Muscle of leg (tissue), 16 donors: ENCODE measurements at places on chromosomes 4 and X.

- no peak overlapping the region for H3K27ac ChIP-seq
- no peak for DNase-seq
- no peak overlapping the region for H3K4me3 ChIP-seq
- peaks cover 15% of the 10 kb centered on the region for H3K4me1 ChIP-seq
- no peaks in the 10 kb centered on the region for H3K36me3 ChIP-seq
- peaks cover 29% of the 10 kb centered on the region for H3K27me3 ChIP-seq
Measured at GRCh38 chr4:7353046-7353790, 81.5 kb downstream of the PSAPL1 start.

DNA sequence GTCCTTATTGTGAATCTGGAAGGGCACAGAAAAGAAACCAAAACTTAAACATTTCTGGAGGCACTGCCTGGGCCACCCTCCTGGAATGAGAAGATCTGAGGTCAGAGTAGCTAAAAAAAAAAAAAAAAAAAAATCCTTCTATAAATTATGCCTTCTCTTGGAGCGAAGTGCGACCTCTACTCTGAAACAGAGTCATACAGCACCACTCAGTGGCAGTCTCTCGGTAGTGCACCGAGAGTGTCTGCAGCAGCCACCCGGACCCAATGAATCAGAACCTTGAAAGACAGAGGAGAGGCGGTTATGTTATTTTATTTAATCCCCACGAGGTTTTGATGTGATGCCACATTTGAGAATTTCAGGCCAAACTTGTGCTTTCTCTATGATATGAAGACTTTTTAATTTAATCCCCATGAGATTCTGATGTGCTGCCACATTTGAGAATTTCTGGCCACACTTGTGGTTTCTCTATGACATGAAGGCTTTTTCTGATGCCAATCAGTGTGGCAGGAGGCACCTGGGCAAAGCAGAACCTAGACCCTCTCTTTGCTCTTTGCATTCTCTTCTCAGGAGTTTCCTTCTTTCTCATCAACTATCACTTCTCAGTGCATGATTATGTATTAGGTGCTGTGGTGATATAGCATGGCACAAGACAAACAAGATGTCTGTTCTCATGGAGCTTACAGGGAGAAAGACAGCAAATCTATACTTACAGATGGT, 5.6 kb upstream of the CT47C1 start:
- DNase-seq, result peak; percentile 58
- H3K27me3 ChIP-seq, result peaks cover 4% of the 10 kb centered on the region
- no peaks in the 10 kb centered on the region for H3K36me3 ChIP-seq
- H3K4me3 ChIP-seq, result no peak overlapping the region
- H3K4me1 ChIP-seq, result peaks cover 10% of the 10 kb centered on the region
- H3K27ac ChIP-seq, result no peak overlapping the region

GRCh38 chrX:98338544-98338943, 1454.8 kb downstream of the RPA4 start:
- no peaks in the 10 kb centered on the region for H3K4me1 ChIP-seq
- no peaks in the 10 kb centered on the region for H3K27me3 ChIP-seq
- H3K4me3 ChIP-seq, result no peak overlapping the region

GRCh38 chr4:94457692-94458106, 6.0 kb downstream of the PDLIM5 start:
- no peak overlapping the region for H3K4me3 ChIP-seq
- peaks cover 5% of the 10 kb centered on the region for H3K4me1 ChIP-seq
- DNase-seq, result peak; percentile 52
- no peaks in the 10 kb centered on the region for H3K36me3 ChIP-seq
- H3K27ac ChIP-seq, result peak overlapping the region; percentile 39
- H3K27me3 ChIP-seq, result no peaks in the 10 kb centered on the region

DNA sequence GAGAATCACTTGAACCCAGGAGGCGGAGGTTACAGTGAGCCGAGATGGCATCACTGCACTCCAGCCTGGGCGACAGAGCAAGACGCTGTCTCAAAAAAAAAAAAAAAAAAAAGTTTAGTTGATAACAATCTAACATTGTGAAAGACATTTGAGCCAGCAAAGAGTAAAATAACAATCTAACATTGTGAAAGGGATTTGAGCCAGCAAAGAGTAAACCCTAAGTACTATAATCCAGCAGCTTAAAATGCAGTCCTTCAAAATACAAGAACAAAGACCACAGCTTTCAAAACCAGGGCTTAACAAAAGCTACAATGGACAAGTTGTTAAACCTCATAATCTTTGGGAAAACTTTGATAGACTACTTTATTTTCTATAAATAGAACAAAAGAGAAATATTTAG, 16.9 kb downstream of the MFAP3L start:
- no peaks in the 10 kb centered on the region for H3K36me3 ChIP-seq
- no peak overlapping the region for H3K27ac ChIP-seq

- peak overlapping the region; percentile 48 for H3K4me3 ChIP-seq
- no peaks in the 10 kb centered on the region for H3K4me1 ChIP-seq
- no peaks in the 10 kb centered on the region for H3K36me3 ChIP-seq
- DNase-seq, result peak; percentile 59
- peaks cover 7% of the 10 kb centered on the region for H3K27me3 ChIP-seq
Measured at GRCh38 chrX:132488180-132488705, 595 bp downstream of the MBNL3 start.

DNA sequence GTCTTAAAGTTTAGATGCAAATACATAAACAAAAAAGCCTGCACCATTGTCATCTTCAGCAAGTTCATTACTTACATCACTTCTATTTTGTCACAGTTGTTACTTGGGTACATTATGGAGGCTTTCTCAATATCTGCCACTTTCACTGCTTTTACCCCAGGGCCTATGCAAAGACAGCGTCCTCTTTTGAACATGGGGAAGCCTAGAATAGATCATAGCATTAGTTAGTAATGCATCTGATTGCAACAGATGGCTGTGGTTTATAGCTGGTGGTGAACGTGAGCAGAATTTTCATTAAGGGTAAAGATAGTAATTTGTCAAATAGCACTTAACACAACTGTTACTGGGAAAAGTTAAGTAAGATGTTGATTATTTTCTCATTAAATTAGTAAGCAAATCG, 729 bp downstream of the CXCL11 start:
- H3K27ac ChIP-seq, result no peak overlapping the region
- no peaks in the 10 kb centered on the region for H3K36me3 ChIP-seq
- H3K27me3 ChIP-seq, result no peaks in the 10 kb centered on the region
- H3K4me3 ChIP-seq, result no peak overlapping the region

GRCh38 chr4:40782876-40783275, 33.1 kb downstream of the NSUN7 start:
- no peak for DNase-seq
- H3K4me1 ChIP-seq, result no peaks in the 10 kb centered on the region
- H3K36me3 ChIP-seq, result no peaks in the 10 kb centered on the region
- H3K4me3 ChIP-seq, result no peak overlapping the region

GRCh38 chr4:36348403-36348938, 67.1 kb downstream of the DTHD1 start:
- no peak overlapping the region for H3K27ac ChIP-seq
- DNase-seq, result no peak
- no peaks in the 10 kb centered on the region for H3K36me3 ChIP-seq

DNA sequence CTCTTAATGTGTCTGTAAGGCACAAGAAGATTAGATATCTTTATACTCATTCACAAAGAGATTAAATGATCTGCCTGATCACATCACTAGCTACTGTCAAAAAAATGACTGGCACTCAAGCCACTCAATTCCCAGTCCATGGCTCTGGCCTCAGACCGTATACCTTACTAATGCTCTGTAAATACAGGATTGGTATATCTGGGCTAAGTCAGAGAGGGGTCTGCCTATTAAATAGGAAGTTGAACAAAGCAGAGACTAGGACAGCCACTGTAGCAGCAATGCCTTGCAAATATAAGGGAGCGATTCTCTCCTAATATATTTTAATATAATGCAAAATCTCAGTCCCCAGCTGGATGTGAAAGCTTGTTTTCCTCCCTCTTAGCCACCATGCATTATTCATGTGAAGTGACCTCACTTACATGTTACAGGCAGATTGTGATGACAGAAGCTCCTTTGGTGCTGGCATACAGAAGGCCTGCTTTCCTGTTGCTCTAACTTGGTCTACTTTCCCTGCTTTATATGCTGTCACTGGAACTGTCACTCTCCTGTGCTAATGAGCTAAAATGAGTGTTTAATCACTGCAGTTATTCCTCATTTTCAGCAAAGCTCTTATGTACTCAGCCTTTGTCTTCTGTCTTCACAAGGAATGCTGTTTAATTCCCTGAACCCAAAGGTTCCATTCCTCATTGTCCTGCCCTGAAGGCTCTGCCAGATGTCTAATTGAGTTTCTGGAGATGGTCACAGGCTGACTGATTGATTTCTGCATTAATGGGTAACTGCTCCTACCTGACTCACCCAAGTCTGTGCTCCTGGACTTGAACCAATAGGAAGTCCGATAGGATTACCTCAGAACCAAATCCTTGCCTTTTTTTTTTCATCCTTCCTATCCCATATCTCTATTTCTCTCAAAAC, 578.2 kb downstream of the KLHL13 start:
- no peaks in the 10 kb centered on the region for H3K4me1 ChIP-seq
- H3K27ac ChIP-seq, result no peak overlapping the region
- DNase-seq, result peak; percentile 4
- H3K36me3 ChIP-seq, result no peaks in the 10 kb centered on the region
- no peak overlapping the region for H3K4me3 ChIP-seq

GRCh38 chr4:40675166-40675565, 45.5 kb upstream of the RBM47 start:
- H3K27ac ChIP-seq, result no peak overlapping the region
- no peaks in the 10 kb centered on the region for H3K4me1 ChIP-seq
- no peaks in the 10 kb centered on the region for H3K36me3 ChIP-seq
- DNase-seq, result no peak
- no peaks in the 10 kb centered on the region for H3K27me3 ChIP-seq

GRCh38 chr4:10102474-10103332, 13.9 kb downstream of the WDR1 start:
- peaks cover 78% of the 10 kb centered on the region for H3K4me1 ChIP-seq
- peaks cover 61% of the 10 kb centered on the region for H3K36me3 ChIP-seq
- H3K27ac ChIP-seq, result peak overlapping the region; percentile 69
- H3K27me3 ChIP-seq, result no peaks in the 10 kb centered on the region
- DNase-seq, result no peak

DNA sequence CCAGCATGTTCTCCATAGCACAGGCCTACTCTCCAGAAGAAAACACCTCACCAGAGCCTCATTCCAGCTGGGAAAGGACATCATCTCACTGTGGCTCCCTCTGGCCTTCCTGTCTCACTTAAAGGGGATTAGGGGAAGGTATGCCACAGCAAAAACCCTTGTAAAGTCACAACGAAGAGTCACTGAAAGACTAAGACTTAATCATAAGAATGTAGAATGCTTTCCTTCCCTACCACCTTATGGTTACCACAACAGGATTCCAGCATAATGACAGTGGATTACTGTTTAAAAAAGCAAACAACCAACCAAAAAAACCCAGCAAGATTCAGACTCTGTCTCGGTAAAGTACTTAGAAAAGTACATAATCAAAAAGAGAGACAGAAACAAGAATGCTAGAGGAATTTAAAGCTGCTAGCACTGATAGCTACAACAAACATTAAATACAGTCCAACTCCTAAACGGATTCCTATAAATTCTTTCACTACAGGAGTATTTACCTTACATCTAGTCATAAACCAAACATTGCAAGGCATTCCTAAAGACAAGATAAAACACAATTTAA, 75.1 kb downstream of the BANK1 start:
- H3K4me1 ChIP-seq, result no peaks in the 10 kb centered on the region
- H3K27me3 ChIP-seq, result no peaks in the 10 kb centered on the region
- DNase-seq, result no peak
- H3K4me3 ChIP-seq, result no peak overlapping the region

DNA sequence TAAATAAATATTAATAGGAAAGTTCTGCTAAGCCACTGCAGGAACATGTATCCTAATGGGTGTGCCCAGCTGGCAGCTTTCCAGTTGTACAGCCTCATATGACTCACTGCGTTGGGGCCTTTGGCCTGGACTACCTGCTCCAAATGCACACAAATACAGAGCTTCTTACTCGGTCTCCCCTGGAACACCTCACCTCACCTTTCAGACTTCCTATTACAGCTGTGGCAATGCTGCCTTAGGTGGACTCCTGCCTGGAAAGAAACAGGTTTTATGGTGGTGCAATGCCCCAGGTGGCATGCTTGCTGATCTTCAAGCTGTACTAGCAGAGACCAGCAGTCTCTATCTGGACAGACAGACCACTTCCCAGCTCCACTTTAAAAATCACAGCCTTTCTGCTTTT, 85.7 kb upstream of the EXOC1L start:
- H3K36me3 ChIP-seq, result no peaks in the 10 kb centered on the region
- no peak overlapping the region for H3K4me3 ChIP-seq
- no peaks in the 10 kb centered on the region for H3K4me1 ChIP-seq
- H3K27ac ChIP-seq, result no peak overlapping the region
- H3K27me3 ChIP-seq, result no peaks in the 10 kb centered on the region
- DNase-seq, result peak; percentile 32

- no peak overlapping the region for H3K27ac ChIP-seq
- no peak for DNase-seq
- peaks cover 20% of the 10 kb centered on the region for H3K27me3 ChIP-seq
- H3K4me3 ChIP-seq, result no peak overlapping the region
- no peaks in the 10 kb centered on the region for H3K4me1 ChIP-seq
Measured at GRCh38 chrX:15646543-15646942, 18.1 kb downstream of the CLTRN start.

DNA sequence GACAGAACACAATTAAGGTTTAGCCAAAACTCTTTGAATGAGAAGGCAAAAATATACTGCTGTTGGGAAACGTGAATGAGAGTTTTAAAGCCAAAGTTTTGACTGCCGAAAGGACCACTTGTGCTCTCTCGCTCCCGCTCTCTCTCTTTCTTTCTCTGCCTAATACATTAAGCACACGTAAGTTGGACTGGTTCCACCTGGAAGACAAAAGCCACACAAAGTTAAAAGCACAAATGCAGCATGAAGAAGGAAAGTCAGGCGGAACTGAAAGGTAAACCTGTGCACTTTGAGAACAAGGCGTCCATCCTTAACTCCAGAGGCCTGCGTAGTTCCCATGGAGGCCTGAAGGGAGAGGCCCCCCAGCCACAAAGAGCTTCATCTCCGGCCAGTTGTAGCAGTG, 1.9 kb downstream of the DCAF12L2 start:
- H3K36me3 ChIP-seq, result no peaks in the 10 kb centered on the region
- H3K4me3 ChIP-seq, result peak overlapping the region; percentile 44
- H3K27ac ChIP-seq, result peak overlapping the region; percentile 4
- DNase-seq, result peak; percentile 75
- no peaks in the 10 kb centered on the region for H3K4me1 ChIP-seq

- H3K27me3 ChIP-seq, result no peaks in the 10 kb centered on the region
- no peak overlapping the region for H3K4me3 ChIP-seq
- no peak for DNase-seq
- no peak overlapping the region for H3K27ac ChIP-seq
- H3K36me3 ChIP-seq, result no peaks in the 10 kb centered on the region
- peaks cover 26% of the 10 kb centered on the region for H3K4me1 ChIP-seq
Measured at GRCh38 chr4:2300431-2301224, 38.7 kb upstream of the MXD4 start.

DNA sequence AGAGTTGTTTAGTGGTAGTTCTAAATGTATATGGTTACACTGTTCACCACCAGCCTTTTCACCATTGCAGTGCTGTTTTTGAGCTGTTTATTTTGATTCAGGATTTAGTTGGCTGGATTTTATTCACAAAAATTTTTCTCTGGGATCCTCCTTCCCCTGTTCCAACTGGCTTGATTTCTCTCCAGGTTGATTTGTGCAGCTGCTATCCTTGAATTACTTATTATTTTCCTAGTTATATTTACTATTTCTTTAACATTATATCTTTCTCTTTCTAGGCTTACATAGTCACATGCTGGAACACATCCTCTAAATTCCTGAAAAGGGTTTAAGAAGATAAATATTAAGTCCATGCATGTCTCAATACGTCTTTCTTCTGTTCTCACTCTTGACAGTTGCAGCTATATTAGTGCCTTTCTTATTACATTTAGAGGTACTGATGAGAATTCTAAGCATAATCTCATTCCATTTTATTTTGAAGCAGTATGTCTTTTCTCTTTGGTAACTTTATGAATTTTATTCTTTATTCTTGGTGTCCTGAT, 82.2 kb downstream of the SUPT20HL2 start:
- no peaks in the 10 kb centered on the region for H3K36me3 ChIP-seq
- DNase-seq, result peak; percentile 89
- no peaks in the 10 kb centered on the region for H3K4me1 ChIP-seq
- H3K27me3 ChIP-seq, result peaks cover 7% of the 10 kb centered on the region
- peak overlapping the region; percentile 52 for H3K27ac ChIP-seq
